T1000 (cell line): ENCODE measurements at places on chromosomes 12 and 14.

DNA sequence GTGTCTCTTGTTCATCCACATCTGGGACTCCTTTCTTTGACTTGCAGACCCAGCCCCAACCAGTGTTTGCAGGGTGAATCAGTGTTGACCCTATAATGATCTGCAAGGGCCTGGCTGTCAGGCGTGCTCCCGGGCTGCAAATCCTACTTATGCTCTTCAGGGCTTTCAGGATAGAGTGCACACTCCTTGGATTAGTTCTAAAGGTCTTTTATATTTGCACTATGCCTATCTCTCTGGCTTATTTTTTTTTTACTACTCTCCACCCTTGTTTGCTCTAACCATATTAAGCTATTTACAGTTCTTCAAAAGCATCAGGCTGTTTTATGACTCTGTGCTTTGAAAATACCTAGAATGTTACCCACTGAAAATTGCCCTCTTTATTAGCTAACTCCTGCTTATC, 4.3 kb upstream of the PRICKLE1 start:
- DNase-seq, result no peak

GRCh38 chr12:100591979-100592378, 18.5 kb downstream of the GAS2L3 start:
- no peak for DNase-seq

GRCh38 chr14:77607741-77608302, 8.6 kb downstream of the SPTLC2 start:
- no peak for DNase-seq

DNA sequence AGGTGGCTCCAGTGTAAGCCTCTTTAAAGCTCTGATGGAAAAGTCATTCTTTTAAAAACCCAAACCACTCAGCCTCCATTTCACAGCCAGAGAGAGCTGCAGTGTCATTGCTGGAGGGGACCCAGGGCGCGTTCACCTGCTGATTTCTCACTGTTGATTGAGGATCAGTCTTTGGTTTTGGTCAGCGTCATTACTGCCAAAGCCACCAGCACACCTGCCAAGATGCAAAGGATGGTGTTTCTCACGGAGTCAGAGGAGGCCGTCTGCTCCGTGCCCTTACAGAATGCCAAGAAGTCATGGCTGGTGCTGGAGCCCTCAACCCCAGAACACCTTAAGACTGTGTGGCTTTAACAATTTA, 32.8 kb upstream of the BATF start:
- no peak for DNase-seq
